ENCODE measurements at places on chromosomes 4 and X.

DNA sequence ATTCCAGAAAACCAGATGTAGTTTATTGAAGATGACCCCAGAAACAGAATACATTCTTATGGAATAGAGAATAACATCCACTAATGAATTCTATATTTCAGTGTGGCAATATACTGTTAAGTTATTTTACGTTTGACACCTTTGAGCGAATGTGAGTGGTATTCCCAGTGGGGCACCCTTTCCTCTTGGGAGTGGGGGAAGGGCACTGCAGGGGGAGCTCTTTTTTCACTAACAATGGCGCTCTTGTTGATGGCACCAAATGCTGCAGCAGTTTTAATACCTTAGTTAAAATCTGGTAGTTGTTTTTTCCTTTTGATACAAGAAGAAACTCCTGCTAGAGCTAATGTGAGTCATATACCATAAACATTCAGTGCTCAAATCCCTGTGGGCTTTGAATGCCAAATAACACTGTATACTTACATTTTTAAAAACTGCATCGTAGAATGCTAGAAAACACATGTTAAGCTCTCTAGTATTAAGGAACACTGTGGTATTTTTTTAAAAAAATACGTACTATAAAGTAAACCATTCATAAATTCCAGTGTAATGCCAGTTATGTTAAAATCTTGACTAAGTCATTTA is 178.5 kb downstream of the DCHS2 start:
- DNase-seq: no peak

GRCh38 chrX:134669378-134670098 is 11.3 kb upstream of the PLAC1 start:
- no peak for DNase-seq

DNA sequence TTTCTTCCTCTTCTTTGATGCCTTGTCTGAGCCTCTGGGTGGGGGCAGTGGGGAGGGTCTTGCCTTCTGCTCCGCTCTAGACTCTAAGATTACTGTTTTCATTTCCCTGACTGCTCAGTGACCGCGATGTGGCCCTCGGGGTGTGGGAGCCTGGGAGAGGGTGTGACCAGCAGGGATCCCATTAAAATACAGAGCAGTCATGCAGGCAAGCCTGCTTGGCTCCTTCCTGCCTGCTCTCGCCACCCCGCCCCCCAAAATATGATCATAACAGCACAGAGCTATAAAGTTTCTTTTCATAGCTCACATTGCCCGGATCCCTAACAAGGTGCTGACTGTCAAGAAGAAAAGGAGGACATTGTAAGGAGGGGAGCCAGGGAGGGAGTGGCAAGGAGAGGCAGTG is 332.9 kb downstream of the RAB28 start:
- DNase-seq: no peak

GRCh38 chrX:35023683-35024082 is 81.1 kb downstream of the FAM47B start:
- no peak for DNase-seq

DNA sequence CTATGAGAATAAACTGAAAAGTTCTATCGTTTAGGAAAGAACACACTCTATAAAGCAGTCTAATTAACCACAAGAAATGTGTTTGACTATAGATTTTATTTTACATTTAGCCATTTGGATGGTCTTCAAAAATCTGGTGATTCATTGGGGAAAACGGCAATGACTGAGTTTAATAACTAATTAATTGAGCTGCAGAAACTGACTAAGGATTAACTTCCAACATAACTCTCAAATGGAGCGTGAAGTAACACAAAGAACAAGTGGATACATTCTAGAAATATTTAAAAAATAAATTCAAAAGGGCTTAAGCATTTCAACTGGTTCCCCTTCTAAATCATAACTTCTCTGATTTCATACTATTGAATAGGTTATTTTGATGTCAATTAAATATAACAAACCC is 1582.4 kb downstream of the PCDH18 start:
- no peak for DNase-seq
